ENCODE measurements at places on chromosomes 6 and 20. TPM values are rescaled to one million over a fixed set of nuclear protein-coding genes. Genes with fewer than 3 reads are reported as not detected.

GRCh38 chr6:3109761-3110160, 8.8 kb upstream of the BPHL start:
- DNase-seq, result no peak

DNA sequence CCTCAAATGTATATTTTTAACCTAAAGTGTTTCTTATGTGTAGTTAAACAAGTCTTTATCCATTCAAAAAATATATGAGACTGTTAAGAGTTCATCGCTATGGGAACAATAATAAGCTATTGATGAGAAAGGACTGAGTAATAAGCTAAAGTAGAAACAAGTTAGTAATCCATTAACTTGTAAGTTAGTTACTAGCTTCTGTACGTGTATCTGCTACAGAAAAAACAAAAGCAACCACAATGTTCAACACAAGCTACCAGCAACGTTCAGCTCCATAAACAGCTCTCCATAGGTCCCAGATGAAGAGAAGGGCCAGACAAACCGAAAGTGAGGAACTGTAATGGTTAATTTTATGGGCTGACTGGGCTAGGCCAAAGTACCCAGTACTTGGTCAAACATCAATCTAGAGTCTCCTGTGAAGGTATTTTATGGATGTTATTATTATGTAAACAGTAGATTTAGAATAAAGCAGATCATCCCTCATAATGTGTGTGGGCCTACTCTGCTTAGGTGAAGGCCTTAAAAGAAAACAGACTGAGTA, 33.8 kb upstream of the FAM135A start:
- no peak for DNase-seq

POU5F1 gene
- total RNA-seq, result 1.3 TPM

- no peak for DNase-seq
Observed at GRCh38 chr6:40988634-40989033, 50.4 kb downstream of the UNC5CL start.

- no peak for DNase-seq
Observed at GRCh38 chr20:58482416-58482815, 32.8 kb downstream of the APCDD1L start.

- no peak for DNase-seq
Observed at GRCh38 chr6:41332241-41332640, 3.2 kb upstream of the NCR2 start.

GRCh38 chr6:57267586-57268293, 45.6 kb upstream of the RAB23 start:
- DNase-seq, result peak; percentile 48

BPIFB4 gene
- 1.2 TPM for total RNA-seq

DNA sequence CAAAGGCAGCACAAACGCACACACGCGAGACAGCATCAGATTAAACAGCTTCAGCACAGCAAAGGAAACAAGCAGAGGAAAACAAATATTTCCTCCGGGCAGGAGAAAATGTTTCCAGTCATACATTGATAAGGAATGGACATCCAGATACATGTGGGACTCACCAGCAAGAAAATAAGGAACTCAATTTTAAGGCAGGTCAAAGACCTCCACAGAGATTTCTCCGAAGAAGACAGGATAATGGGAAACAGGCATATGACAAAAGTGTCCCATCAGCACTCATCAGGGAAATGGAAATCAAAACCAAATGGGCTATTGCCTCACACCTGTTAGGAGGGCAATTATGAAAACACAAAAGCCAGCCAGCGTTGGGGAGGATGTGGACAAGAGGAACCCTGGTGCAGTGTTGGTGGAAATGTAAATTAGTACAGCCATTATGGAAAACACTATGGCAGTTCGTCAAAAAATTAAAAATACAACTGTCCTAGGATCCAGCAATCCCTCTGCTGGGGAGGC, 9.7 kb upstream of the SLCO4A1 start:
- DNase-seq, result no peak

RIMS1 gene
- total RNA-seq, result 40.6 TPM

GRCh38 chr6:56652994-56653393, 10.3 kb upstream of the DST start:
- no peak for DNase-seq

DNA sequence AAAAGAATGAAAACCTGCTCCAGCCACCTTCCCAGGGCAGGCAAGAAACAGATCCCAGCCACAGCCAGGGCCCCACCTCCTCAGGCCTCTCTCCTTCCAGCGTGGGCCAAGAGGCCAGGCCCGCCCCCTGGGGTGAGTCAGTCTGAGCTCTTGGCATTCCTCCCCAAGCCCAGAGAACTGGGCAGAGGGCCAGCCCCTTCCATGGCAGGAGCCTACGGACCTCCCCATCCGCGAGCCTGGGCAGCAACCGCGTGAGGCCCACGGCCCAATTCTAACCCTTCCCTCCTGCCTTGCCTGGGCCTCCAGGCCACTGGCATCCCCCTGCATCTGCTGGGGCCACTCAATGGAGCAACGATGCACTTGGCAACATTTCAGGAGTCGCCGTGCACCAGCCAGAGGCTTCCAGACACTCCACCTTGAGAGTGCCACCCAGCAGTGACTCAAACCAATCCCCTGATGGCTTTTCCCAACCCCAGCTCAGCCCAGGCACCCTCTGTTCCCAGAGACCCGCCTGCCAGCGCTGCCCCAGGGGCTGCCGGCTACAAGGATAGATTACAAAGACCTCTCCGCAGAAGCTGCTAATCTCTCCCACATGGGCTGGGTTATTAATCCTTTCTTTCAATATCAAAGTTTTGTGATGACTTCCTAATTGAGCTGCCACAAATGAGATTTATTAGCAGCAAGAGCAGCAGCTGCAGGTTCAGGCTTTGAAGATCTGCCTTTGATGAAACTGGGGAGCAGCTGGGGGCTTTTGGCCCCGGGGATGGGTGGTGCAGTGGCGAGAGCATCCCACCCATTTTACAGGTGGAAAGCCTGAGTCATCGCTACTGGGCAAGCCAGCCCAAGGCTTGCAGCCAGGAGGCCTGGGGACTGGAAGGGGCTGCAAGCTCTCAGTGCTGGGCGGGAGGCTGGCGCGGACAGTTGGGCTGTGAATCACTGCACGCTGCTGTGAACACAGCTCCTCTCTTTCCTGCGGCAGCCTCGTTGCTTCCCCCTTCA, 85.7 kb downstream of the NFATC2 start:
- DNase-seq, result peak; percentile 94

- peak; percentile 70 for DNase-seq
Observed at GRCh38 chr6:150876598-150876997, 11.1 kb downstream of the MTHFD1L start.

TMEM242 gene
- 11.9 TPM for total RNA-seq

INSM1 gene
- 2.7 TPM for total RNA-seq

- DNase-seq, result no peak
Observed at GRCh38 chr20:48948612-48949011, 27.1 kb downstream of the ARFGEF2 start.

GRCh38 chr6:137224799-137225198, 5.6 kb upstream of the IFNGR1 start:
- DNase-seq, result no peak

DNA sequence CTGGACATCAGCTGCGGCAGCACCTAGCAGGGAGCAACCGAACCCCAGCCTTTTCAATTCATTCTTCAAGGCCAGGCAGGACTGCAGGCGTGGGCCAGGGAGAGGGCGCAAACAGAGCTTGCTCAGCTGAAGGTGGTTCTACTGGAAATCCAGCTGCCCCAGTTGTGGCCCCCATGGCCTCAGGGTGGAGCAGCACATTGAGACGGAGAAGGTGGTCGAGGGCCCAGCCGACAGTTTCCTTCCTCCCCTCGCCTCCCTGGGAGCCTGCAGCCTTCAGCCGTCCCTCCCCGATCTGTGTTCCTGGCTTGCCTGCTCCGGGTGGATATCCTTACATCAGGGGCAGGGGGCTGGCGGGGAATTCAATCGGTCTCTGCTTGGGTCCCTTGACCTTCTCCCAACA, 217.8 kb downstream of the ANKRD60 start:
- peak; percentile 4 for DNase-seq

PRR18 gene
- total RNA-seq, result 0.62 TPM

PDRG1 gene
- total RNA-seq, result 27.0 TPM

DNA sequence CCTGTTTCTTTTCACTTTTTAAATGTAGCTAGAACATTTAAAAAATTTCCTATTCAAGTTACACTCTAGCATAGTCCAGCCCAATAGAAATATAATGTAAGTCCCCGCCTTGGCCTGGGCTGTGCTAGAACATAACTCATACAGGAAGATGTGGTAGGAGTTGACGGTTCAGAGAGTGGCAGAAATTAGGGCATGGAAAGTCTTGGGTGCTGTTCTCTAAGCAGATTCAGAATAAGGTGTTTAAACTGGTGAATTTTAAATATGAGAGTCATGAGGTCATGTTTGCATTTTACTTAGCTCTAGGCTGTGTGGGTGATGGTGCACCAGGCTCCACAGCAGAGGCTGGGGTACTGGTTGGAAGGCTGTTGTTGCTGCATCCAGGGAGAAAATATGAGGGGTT, 256.5 kb downstream of the FARS2 start:
- no peak for DNase-seq

DNA sequence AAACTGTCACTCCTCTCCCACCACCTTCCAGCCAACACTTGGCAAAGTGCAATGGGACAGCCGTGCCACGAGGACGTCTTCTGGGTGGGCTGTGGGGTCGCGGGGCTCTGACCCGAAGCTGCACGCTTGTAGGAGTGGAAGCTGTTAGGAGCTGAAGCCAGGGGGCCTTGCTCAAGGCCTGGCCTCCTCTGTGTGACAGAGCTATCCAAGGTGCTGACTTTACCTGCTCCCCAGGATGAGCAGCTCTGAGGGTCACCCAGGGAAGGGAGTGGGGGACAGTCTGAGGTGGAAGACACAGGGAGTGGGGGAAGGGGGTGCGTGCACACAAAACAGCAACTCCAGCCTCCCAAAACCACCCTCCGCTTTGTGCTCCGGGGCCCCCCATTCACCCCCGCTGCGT, 17.5 kb upstream of the CHRNA4 start:
- DNase-seq, result no peak

PLN gene
- 5.0 TPM for total RNA-seq

GRCh38 chr6:37698264-37699137, 818 bp upstream of the MDGA1 start:
- peak; percentile 46 for DNase-seq

GRCh38 chr6:145865595-145865994, 51.0 kb upstream of the FBXO30 start:
- no peak for DNase-seq

- peak; percentile 46 for DNase-seq
Observed at GRCh38 chr20:2873747-2874041, 413 bp downstream of the PTPRA start.

MRPS10 gene
- total RNA-seq, result 42.0 TPM

Measured in testis (tissue), 5 donors.